Right kidney (tissue), 9 donors: ENCODE measurements at places on chromosomes 2 and 18.

DNA sequence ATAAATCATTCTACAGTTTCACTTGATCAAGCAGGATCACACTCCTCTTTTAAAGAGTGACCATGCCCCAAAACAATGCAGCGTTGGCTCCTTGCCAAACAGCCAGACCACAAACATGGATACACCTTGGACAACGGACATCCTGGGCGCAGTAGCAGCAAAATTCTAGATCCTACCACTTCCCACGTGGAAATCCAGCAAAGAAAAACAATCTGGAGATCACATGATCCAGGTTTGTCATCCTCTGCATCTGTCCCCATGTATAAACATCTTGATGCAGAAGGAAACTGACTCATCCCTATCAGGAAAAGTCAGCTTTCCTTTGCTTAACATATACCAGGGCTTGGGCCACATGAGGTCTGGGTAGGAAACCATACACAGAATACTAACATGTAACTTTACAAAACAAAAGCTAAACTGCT lies 53.1 kb downstream of the ZNF521 start:
- DNase-seq = no peak

- no peak for DNase-seq
Observed at GRCh38 chr2:21406911-21407310, 283.1 kb downstream of the TDRD15 start.

GRCh38 chr2:112973156-112973555 lies 4.7 kb upstream of the IL36G start:
- DNase-seq = no peak

- DNase-seq = no peak
Observed at GRCh38 chr2:61291851-61292575, 130.0 kb downstream of the C2orf74 start.

DNA sequence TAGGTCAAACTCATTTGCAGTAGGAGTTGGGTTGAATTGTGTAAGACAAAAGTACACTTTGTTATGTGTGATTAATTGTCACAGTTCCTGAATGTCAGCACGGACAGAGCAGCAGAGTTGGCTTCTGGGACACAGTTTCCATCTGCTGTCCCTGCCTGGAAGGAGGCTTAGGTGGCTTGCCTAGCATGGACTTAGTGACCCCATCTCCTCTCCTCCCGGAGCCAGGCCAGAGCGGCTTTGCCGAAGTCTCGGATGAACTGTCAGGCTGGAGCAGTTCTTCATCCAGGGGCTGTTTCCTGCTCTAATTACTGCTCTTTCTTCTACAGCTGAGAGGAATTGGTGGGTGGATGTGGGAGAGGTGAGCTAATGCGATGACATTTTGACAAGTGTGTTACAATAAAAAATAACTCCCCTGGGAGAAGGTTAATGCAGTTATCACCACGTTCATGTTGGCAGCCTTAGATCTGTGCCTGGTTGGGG lies 102.0 kb downstream of the SH3RF3 start:
- no peak for DNase-seq

DNA sequence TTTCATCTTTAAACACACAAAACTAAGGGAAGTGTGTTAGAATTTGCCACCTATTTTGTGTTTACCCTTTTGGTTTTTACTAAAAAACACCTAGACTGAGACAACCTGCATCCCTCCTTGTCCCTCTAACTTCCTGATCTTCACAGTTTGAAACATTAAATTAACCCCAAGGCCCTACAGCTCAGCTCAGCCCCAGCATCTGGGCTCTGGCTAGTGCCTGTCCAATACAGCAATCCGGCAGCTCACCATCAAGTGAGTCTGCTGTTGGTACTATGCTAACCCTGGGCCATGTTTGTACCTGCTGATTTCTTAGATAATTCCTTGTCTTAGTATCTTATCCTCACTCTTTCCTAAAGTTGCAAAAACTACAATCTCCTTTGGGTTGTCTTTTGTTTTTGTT lies 162.4 kb downstream of the DSEL start:
- no peak for DNase-seq

- DNase-seq = peak; percentile 53
Observed at GRCh38 chr2:949384-950079, 1.1 kb upstream of the SNTG2 start.
